ENCODE measurements at places on chromosomes 11 and 22.

DNA sequence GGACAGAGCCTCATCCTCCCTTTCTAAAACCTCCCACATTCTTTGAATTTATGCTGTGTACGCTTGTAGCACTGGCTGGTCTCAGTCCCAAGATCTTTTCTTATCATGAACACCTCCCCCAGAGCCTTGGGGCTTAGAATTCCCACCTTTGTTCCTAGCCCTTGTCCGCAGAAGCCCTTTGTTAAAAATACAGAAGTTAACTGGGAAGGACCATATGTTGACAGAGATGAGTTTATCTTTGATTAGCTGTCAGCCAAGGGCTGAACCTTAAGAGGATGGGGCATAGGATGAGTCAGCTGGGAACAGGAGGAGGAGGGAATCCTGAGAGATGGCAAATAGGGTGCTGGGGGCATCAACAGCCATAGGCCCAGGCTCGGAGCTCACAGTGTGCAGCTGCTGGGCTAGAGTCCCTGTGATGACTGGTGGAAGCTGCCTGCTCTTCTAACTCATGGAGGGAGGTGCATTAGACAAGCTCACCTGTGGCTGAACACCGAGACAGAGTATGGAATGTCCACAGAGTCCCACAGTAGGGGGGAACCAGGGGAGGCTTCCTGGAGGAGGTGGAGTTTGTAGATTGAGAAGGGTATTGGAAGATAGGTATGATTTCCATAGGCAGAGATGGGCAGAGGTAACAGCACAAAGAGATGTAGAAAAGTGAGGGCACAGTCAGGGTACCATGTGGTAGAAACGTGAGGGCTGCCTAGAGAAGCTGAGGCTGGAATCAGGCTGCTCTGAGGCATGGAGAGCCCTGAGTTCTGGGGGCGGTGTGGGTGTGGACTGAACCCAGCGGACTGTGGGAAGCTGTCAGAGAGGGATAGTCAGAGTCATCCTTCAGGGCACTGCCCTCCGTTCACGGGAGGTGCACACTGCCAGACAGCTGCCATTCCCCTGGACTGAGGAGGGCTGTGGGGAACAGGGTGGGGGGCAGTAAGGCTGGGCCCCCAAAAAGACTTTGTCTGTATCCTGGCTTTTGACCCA lies 9.9 kb downstream of the MICAL2 start:
- DNase-seq = no peak

DNA sequence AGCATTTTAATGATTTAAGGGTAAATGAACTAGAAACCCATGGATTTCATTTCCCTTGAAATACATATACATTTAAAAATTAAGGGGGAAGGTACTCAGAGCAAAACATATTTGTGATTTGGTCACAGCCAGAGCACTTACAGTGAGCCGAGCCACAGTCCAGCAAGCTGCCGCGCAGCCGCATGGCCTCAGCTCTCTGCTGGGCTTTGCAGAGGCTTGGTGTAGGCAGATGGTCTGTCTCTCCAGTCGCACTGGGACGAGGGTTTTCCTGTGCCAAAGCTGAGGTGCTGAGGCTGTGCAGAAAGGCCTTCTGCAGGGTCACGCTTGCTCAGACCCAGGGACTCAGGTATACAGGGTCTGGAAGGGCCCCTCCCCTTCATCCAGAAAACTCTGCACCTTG lies 367.3 kb downstream of the OPCML start:
- no peak for DNase-seq

GRCh38 chr11:23956586-23956985 lies 540.3 kb upstream of the LUZP2 start:
- no peak for DNase-seq

DNA sequence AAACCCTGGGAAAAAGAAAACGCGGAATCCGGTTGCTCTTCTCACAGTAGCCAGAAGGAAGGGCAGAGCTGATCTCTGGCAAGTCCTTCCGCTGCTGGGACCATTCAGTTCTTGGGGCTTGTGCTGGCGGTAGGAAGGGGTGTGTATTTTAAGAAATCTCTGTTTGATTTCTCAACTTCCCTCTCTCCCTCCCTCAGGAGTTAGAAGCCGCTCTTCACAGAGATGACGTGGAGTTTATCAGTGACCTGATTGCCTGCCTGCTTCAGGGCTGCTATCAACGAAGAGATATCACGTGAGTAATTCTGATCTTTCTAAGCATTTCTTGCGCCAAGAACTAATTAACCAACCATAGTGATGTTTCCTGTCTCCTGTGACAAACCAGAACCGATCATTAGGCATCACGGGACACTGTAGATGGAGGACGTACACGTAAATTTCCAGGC lies 85.9 kb upstream of the SLC25A18 start:
- peak; percentile 44 for DNase-seq

- no peak for DNase-seq
Observed at GRCh38 chr11:131866535-131867400, 496.4 kb downstream of the NTM start.

DNA sequence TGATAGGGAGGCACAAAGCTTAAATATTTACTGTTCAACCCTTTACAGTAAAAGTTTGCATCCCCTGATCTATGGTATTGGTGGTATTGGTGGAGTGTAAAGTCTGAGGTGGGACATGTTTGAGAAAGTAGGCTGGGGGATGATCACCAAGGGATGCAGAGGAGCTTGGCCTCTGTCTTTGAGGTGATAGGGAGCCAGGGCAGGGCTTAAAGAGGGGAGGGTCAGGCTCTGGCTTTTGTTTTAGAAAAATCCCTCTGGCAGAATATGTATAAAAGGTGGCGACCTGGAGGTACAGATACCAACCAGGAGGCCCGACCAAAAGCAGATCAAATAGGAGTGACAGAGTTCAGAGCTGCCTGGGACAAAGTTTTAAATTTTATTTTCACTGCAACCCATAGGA lies 59.0 kb downstream of the SWAP70 start:
- no peak for DNase-seq

GRCh38 chr22:45787759-45788158 lies 116.1 kb downstream of the ATXN10 start:
- DNase-seq = no peak

DNA sequence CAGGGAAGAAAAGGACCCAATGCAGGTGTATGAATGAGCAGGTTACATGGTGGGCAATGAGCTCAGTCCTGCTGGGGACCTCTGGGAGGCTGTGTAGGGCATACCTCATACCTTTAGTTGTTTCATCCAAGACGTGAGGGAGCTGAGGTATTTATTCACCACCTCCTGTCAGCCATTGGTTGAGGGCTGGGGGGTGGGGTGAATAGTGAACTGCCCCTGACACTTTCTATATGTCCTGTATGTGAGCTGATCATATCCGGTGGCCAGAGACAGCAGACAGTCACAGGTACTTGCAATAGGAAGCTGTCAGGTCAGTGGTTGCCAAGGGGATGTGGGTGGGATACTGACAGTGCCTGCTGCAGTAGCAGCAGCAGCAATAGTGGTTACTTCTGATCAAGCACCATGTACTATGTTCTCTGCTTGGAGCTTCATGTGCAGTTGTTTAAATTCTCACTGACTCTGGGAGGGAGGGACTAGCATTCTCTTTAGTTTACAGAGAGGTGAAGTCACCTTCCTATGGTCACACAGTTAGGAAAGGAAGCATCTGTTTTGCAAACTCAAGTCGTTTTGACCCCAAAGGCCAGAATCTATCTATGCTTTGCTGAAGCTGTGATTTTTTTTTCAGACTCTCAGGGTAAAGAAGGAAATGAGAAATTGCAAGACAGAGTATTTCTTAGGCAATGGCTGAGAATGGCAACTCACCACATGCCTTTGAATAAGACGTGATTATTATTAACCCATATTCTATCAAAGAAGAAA lies 54.0 kb downstream of the MIAT start:
- DNase-seq = no peak

DNA sequence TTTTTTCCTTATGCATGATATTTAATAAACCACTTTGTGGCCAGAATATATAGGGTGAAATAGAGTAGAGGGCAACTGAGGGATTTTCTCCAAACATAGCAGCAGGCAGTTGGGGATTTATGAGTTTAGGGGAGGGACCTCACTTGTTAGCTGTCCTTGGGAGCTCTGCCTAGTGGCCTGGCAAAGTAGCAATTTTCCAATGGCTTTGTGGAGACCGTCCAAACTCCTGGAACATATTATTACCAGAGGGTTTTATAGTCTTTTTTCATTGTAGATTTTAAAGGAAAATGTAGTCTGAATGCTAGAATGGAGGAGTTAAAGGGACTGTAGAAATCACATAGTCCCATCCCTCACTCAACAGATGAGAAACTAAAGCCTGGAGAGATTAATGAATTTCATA lies 32.3 kb downstream of the AMOTL1 start:
- no peak for DNase-seq

DNA sequence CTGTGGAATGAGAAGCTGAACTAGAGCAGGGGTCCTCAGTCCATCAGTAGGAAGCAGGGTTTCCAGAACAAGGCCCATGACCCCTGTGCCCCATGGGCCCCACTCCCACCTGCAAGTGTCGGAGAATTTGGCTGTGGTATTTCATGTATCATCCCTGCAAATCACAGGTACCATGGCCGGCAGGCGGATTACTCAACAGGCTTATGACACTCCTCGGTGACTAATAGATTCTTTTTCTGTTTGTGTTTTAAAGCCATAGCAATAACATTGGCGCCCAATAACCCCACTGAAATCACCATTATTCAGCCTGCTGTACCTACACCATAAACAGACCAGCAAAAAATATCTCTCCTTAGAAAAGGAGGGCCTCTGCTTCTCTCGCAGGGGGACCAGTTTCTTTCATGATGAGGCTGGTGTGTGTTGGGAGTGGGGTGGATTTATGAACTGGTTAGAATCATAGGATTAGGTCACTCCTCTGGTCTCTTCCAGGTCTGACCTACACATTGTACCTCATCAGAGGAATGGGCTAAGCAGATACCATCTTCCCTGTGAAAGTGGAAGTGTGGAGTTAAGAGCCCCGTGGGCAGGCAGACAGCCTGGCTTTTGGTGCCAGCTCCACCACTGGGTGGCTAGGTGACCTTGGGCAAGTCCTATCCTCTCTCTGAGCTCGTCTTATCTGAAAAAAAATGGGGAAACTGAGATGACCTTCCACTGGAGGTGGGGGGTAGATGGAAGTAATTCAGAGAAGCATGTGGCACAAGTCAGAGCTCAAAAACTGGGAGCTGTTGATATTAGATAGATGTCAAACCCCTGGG lies 60.2 kb upstream of the WNT11 start:
- DNase-seq = no peak

DNA sequence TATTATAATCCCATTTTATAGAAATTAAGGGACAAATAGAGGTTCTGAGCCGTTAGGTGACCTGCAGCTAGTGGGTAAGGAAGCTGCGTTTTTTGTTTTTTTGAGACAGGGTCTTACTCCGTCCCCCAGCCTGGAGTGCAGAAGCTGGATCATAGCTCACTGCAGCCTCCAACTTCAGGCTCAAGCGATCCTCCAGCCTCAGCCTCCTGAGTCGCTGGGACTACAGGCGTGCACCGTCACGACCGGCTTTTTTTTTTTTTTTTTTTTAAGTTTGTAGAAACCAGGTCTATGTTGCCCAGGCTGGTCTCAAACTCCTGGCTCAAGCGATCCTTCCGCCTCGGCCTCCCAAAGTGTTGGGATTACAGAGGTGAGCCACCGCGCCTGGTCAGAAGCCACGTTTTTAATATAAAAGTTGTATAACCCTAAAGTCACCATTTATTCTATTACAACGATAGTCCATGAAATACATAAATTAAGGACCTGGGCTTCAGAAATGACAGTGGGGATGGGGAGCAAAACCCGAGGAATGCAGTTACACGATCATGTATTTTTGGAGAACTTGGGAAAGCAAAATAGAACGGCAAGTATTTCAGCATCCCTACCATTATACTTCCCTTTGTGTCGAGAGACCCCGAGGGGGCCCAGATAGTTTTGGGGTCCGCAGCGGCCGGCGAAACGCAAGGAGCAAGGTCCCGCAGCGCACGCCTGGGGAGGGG lies 638 bp downstream of the SAAL1 start:
- no peak for DNase-seq

- DNase-seq = peak; percentile 93
Observed at GRCh38 chr22:43883012-43883661, 8.7 kb downstream of the PNPLA5 start.

- DNase-seq = no peak
Observed at GRCh38 chr22:29833392-29833965, 4.6 kb downstream of the ASCC2 start.

DNA sequence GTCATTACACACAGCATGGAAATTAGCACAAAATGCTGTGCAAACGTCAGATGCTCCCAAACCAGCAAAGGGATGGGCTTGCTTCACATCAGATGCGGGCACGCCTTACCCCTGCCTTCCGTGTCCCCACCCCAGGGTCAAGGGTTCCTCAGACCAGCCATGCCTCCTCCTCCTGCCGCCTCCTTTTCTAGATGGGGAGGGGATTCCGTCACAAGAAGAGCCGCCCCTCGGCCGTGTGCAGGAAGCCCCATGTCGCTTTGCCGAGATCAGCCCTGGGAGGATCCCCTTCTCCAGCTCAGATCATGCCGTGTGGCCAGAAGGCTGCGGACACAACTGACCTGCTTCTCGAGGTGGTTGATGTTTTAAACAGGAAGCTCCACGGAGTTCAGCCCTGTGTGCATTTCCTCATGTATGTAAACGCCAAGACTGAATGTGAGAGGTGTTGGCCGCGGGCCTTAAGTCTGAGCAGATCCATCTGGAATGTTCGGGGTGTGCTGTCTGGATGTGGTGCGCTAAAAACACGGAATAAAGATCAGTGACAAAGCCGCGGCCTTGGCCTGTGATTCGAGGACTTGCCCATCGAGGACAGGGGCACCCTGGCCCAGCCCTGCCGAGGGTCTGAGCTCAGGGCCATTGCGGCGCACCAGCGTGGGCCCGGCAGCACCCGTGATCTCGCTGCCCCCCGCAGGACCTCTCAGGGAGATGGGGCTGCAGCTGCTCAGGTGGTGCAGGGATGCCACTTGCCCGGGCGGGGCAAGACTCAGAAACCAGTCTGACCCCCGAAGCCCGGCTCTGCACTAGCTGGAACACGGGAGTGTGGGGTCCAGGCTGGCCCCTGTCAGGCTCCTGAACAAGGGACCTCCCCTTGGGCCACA lies 412.9 kb downstream of the TBC1D22A start:
- peak; percentile 29 for DNase-seq

GRCh38 chr11:47373876-47374719 lies 4.2 kb downstream of the SPI1 start:
- peak; percentile 96 for DNase-seq

DNA sequence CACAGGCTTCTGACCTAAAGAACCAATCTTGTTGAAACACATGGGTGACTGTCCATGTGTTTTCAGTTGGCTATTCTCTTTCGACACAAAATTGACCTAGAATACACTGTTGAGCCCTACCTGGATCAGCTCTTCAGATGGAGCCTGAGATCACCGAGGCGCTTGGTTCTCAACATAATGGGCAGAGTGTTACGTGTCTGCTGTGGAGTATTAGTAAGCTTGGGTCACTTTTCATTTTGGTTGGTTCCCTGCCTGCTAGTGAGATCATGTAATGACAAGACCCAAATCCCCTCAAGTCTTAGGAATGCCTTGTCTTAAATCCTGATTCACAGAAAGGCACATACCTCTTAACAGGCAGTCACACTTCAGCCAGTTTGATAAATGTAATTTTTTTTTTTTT lies 8.7 kb downstream of the MED19 start:
- no peak for DNase-seq

DNA sequence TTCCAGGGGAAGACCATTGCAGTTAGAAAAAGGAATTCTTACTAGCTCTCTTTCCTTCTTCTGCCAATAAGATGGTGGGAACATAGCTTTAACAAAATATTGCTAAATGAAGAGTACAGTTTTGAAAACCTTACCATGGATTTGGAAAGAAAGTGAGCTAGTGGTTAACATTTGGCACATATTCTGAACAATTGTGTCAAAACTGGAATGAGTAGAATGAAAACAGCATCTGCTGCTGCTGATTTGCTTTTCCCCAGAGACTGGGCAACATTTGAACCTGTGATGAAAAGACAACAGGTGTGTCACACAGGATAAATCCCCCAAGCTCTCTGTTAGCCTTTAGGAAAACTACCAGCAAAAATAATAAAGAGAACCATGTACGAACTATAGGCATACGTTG lies 761.4 kb downstream of the KCNA4 start:
- DNase-seq = no peak
